Pulmonary artery endothelial cell (primary cell): ENCODE measurements at places on chromosomes 11 and 22.

DNA sequence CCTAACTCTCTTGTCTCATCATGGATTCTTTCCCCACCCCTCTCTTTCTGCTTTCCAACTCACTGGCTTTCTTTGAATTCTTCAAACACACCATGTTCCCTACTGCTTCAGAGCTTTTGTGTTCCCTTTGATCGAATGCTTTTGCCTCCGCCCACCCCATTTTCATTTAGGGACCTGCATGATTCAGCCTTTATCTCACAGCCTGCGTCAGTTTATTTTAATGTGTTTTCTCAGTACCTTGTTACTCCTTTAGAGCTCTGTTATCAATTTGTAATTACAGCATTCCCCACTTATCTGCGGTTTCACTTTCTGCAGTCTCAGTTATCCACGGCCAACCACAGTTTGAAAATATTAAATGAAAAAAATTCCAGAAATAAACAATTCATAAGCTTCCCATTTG is 451.3 kb downstream of the METTL15 start:
- DNase-seq: no peak

GRCh38 chr11:134700101-134700640 is 288.1 kb upstream of the B3GAT1 start:
- DNase-seq: no peak

DNA sequence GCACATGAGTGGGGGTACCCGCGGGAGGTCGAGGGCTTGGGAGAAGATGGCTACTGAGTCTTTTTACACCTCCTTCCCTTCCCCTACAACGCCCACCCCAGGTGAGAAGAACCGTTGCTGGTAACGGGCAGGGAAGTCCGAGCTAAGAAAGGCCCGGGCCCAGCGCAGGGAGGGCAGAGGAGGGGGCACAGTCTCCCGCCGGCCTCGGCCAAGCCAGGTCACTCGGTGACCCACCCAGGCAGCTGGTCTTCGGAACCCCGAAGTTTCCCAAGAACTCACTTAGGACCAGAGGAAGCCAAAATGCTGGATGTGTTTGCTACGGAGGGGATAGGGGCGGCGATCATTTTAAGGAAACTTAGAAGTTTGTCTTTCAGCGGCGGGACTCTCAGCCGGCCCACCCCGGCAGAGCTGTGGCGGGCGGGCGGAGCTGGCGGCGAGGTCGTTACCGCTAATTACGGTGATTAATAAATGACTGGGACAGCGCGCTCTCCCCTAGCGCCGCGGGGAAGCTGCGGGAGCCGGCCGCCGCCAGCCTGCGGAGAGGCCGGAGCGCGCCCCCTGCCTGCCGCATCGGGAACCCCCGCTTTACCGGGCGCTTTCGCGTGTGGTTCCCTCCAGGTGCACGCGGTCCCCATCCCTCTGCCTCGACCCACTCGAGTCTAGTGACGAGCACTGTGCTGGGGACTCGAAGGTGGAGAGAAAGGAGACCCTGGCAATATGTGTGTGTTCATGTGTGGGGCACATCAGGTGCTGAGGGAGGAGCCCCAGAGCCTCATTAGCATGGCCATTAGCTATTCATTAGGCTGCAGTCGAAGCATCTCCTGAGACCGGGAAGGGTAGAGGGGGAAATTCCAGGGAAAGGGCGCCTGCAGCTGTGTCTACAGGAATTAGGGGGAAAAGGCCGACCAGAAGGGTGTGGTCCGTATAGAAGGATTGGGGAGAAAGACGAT is 945 bp downstream of the ROBO3 start:
- DNase-seq: no peak

DNA sequence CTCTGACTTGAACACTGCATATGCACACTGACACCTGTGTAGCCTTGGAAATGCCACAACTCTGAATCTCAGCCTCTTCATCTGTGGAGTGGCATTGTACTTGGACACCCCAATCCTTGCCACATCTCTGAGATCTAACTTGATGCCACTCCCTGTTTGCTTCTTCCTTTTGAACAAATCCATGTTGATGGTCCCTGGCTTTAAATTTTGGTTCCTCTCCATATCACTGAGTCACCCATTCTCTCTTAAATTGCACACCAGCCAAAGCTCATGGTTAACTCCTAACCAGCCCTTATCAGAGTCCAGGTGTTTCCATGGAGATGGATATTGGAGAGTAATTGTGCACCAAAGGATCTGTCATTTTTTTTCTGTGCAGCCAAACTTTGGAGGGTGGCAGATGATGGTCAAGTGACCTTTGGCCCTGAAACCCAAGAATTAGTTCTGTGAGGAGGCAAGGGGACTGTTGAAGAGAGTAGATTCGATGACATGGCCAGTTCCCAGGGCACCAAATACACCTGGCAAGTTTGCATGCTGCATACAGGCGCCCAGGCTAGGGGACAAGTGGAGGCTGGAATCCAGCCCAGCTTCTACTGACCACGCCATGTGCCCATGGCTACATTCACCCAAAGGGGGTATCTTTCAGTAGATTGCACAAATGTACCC is 25.1 kb upstream of the PAMR1 start:
- no peak for DNase-seq

GRCh38 chr11:63489879-63490278 is 1.1 kb downstream of the PLAAT5 start:
- no peak for DNase-seq

DNA sequence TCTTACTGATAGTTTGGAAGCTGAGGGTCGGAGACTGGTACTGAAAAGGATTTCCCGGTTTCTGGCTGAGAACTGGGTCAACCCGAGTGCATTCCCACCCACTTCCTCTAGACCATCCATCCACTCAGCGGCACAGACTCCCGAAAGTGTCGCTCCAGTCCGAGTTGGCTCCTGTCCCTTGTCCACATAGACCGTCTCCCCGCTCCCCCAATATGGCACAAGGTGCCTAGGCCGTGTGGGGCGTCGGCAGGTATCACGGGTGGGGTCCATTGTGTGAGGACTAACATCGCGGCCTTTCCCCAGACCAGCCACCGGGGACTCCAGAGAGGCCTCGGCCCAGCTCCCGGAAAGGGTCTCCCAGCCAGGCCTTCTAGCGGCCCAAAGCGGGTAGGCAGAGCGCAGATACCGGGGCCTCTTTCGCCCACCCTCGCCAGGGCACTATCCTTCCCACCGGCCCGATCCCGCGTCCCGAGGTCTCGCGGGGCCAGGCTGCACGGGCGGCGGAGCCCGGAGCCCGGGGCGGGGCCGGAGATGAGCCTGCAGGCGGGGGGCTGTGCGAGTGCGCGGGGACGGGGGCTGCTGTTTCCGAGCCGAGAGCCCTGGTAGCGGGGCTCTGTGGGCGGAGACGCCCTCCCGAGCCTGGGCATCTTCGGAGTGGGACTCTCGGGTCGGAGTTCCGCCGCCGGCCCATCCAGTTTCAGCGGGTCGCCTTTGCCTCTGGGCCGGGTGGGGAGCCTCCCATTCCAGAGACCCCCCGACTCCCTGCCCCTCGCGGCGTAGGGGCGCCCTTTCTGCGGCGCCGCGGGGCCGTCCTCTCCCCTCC is 21.1 kb downstream of the SERPINH1 start:
- DNase-seq: peak; percentile 49

DNA sequence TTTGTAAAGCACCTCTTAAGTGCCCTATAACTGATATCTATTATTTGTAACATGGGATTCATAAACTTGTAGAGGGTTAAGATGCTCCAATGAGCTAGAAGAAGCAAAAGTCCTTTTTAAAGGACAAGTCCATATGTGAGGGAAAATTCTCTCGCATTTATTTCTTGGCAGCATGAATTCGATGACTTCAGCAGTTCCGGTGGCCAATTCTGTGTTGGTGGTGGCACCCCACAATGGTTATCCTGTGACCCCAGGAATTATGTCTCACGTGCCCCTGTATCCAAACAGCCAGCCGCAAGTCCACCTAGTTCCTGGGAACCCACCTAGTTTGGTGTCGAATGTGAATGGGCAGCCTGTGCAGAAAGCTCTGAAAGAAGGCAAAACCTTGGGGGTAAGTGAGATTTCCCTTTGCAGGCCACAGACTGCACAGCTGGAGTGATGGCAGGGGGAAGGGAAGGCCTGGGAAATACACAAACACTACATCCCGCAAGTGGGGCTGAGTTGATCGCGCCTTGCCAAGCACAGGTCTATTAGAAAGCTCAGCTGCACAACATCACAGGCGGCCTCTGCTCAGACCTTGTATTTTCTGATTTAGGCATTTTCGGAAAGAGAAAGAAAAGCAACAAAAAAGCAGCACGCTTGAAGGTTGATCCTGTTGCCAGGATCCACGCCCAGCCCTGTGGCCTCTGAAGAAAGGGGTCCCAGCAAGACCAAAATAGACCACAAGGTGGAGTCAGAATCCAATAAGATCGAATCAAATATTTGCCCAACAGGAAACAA is 1.5 kb downstream of the MS4A8 start:
- no peak for DNase-seq

GRCh38 chr11:34160049-34160721 is 54.8 kb downstream of the NAT10 start:
- DNase-seq: no peak

DNA sequence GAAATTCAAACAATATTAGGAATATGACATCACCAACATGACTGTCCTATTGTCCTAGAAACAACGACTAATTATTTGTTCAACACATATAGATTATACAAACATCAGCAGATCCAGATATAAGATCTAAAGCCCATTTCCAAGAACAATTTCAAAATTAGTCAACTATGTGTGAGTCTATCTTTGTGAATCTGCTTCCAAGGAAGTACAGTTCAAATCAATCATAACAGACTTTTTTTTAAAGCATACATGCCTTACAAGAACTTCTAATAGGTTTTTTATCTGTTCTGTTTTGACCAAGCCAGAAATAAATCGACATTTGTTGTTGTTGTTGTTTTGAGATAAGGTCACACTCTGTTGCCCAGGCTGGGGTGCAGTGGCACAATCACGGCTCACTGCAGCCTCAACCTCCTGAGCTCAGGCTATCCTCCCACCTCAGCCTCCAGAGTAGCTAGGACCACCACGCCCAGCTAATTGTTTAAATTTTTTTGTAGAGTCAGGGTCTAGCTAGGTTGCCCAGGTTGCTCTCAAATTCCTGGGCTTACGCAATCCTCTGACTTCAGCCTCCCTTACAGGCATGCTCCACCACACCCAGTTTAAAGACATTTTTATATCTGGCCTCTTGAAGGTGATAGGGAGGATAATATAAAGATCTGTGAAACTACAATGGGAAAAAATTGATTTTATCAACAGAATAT is 54.8 kb downstream of the DENND5A start:
- DNase-seq: no peak

DNA sequence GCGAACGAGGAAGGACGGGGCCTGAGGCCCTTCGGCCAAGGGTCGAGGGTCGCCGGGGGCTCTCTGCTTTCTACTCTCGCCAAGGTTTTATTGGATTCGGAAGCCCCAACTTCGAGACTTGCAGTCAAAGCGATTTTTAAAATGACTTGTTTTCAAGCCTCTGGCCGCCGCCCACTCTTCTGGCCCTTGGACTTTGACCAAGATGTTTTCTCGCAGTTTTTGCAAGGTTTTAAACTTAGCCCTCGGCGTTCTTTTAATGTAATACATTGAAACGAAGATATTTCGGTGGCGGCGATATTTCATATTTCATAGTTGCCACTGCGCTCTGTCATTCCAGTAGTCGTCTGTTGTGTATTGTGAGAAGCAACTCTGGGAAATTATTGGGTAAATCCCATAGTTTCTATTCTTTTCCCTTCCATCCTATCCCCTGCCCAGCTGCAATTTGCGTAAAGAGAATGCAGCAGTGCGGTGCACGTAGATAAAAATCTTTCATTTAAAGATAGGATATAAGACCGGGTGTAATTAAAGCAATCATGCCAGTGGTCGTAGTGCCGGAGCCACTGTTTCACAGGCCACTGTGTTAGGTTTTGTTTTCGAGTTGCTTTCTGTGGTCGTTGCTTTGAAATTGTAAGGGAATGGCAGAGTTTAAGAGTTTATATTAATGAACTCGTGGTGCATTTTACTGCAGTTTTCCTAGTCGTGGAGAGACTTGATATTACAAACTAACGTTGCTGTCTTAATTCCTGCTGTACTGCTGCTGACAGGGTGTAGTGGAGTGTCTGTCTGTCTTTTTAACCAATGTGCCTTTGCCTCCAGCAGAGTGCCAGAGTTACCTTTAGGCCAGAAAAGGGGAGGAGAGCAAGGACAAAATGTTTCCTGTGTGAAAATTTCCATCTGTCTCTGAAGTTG is 702 bp downstream of the BIRC2 start:
- DNase-seq: no peak

DNA sequence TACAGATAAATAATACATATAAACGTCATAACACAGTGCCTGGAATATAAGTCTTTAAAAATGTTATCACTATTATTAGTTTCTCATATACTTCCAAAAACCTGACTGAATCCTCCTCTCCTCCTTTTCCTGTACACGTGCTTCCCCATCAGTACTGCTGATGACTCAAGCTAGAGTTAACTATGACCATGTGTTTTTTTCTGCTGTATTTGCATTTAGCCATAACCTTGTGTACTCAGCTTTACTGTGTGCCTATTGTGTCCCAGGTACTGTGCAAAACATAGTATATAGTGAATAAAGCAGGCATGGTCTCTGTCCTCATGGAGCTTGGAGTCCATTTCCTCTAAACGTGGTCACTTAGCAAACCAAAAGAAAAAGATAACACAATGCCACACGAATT is 56.5 kb upstream of the ARHGAP32 start:
- DNase-seq: no peak
